CD8-positive, alpha-beta memory T cell (primary cell): ENCODE measurements at places on chromosomes 2 and 18.

DNA sequence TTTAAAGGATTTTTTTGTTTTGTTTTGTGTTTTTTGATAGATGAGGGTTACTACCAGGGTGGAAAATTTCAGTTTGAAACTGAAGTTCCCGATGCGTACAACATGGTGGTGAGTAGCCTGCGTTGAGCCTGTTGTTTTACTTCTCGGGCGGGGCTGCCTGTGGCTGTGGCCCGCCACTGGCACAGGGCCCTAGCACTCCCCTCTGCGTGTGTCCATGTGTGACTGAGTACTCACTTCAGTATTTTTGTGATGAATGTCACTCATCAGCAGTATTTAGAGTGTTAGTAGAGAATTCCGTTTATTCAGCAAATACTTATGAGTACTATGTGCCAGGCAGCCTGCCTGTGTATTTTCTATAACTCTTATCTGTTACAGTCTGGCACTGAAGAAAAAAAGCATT is 44.3 kb upstream of the SCLY start:
- DNase-seq: no peak

DNA sequence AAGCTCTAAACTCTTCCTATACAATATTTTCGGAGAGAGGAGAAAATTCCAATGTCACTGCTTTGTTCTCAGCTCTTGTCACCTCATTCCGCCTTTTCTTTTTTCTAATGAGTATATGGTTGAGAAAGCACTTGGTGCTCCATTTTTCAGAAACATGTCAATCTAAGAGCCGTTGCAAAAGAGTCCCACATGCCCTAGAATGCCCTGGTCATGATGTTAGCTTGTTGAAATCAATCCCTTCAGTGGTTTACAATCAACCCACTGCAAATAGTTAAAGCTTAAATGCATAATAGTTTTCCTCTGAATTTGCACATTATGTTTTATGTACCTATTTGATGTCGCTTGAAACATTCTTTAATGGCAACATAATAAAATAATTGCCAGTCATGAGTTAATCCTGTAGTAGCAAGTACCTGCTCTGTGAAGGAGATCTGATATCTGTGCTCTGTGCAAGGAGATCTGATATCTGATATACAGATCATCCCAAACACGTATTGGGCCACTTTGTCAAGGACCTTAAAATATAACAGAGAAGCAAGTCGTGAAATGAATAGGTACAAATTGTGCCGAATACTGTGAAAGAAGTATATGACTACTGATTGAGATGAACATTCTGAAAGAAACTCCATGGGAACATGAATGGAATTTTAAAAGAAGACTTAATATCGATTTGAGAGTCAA is 1633.5 kb downstream of the SUCLG1 start:
- DNase-seq: no peak

DNA sequence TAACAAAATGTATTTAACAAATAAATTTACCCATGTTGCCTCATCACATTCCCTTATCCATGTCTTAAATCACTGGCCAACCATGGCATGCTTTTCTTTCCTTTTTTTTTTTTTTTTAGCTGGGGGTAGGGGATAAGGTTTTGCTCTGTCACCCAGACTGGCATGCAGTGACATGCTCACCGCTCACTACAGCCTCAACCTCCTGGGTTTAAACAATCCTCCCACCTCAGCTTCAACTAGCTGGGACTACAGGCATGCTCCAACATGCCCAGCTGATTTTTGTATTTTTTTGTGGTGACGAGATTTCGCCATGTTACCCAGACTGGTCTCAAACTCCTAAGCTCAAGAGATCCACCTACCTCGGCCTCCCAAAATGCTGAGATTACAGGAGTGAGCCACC is 266.4 kb downstream of the THSD7B start:
- no peak for DNase-seq

DNA sequence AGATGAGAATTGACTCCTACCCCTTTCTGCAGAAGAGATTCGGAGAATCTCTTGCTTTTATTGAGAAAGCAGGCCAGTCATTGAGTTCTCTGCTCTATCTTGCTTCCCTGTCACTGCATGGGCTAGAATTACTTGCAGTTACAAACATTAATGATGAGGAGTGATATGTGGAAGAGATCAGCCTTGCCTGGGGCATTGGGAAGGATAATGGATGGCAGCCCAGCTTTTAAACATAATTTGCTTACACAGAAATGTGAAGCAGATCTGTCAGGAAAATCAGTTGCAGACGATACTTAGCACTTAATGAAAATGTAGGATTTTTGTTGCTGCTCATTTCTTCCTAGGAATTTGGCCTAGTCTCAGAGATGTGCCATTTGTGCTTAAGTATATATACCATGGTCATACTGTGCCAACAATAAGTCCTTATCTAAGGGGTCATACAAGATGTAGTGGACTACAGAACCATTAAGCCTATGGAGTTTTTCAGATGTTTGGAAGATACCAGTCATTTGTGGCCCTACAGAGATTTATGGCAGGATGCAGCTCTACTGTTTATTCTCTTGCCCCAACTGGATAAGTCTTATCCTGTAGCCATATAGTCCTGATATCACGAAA is 92.7 kb downstream of the XRCC5 start:
- no peak for DNase-seq
